ENCODE measurements at places on chromosomes 6 and 20.

GRCh38 chr6:47290124-47290834, 19.4 kb downstream of the TNFRSF21 start:
- DNase-seq: no peak

- no peak for DNase-seq
These were observed 22.6 kb upstream of the SIRPA start for GRCh38 chr20:1872459-1873097.

DNA sequence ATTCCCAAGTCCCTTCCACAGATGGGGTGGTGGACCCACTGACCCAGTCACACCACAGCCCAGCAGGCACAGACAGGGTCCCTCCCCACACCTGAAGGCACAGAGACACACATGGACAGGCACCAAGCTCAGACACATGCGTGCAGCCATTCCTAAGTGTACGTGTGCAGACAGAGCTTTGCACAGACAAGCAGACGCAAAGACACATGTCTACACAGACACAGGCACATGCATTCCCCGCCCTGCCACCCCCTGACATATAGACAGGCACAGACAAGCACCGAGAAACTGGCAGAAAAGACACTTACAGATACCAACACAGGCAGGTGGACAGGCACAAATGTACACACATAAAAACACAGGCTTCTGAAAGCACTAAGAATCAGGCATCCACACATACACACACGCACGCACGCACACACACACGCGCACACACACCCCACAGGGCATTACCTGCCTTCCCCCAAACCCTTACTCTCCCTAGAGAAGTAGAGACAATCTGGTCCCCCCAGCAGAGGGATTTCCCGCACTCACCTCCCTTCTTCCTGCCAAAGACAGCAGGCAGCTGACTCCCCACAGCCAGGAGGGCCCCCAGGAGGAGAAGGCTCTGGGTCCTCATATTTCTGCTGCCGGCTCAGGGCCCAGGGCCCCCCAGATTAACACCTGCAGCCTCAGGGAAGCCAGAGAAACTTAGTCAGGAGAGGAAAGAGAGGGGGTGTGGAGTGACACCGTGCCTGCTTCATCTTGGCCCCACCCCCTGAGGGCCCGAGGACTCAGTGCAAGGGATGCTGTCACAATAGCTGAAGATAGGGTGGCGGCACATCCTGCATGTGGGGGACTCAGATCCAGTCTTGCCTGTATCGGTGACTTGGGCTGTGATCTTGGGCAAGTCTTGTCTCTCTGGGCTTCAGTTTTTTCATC, at the start of gene WFDC5:
Gene WFDC5 (minus strand): TSS at position 710 of the 921 bp plus-strand sequence. CDS start 91 bp downstream, at position 619.
- no peak for DNase-seq

DNA sequence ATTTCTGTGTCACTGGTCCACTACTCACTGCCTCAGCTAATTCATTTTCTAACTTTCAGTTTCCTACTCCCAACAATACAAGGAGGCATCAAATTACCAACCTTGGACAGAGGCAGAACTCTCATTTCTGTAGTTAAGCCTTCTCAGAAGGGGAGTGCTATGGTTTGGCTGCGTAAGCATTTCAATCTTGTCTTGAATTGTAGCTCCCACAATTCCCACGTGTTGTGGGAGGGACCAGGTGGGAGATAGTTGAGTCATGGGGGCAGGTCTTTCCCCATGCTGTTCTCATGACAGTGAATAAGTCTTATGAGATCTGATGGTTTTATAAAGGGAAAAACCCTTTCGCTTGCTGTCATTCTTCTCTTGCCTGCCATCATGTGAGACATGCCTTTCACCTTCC, 22.9 kb downstream of the HLA-DRA start:
- no peak for DNase-seq

GRCh38 chr6:13383328-13384163, 55.2 kb upstream of the TBC1D7 start:
- DNase-seq: no peak

- DNase-seq: no peak
These were observed 28.4 kb downstream of the TMEM200A start for GRCh38 chr6:130394246-130394645.

- no peak for DNase-seq
These were observed 89.2 kb upstream of the ARID1B start for GRCh38 chr6:156687789-156688619.

- no peak for DNase-seq
These were observed 96.4 kb downstream of the TULP4 start for GRCh38 chr6:158408552-158409130.

GRCh38 chr6:53828966-53829697, 34.3 kb downstream of the LRRC1 start:
- no peak for DNase-seq

- DNase-seq: no peak
These were observed 17.5 kb upstream of the ZBTB2 start for GRCh38 chr6:151408858-151409257.

- DNase-seq: no peak
These were observed 101.6 kb downstream of the TAF4 start for GRCh38 chr20:61963885-61964674.

GRCh38 chr20:59729506-59729905, 125.2 kb downstream of the PHACTR3 start:
- no peak for DNase-seq

DNA sequence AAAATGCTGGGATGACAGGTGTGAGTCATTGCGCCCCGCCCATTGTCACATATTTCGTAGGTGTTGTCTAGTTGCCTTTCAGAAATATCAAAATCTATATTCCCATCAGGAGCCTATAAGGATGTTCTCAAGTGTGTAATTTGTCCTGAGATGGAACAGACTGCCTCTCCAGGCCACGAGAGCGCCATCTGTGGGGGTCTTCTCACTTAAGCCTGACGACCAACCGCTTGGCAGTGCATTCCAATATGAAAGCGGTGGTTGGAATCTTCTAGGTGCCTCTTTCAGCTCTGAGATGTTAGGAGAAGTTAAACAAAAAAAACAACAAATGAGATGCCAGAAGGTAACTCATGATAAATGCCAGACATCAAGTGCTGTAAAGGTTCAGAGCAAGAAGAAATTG, 488.5 kb downstream of the QKI start:
- no peak for DNase-seq

- DNase-seq: no peak
These were observed 48.5 kb downstream of the BTBD3 start for GRCh38 chr20:11966186-11966585.

GRCh38 chr6:108407904-108408827, 113.3 kb downstream of the AFG1L start:
- DNase-seq: no peak

- no peak for DNase-seq
These were observed 3.6 kb downstream of the BPI start for GRCh38 chr20:38307371-38308046.

- DNase-seq: no peak
These were observed 212.0 kb upstream of the SGK1 start for GRCh38 chr6:134529921-134530320.

GRCh38 chr20:35225319-35226125, 968 bp upstream of the MMP24 start:
- no peak for DNase-seq

DNA sequence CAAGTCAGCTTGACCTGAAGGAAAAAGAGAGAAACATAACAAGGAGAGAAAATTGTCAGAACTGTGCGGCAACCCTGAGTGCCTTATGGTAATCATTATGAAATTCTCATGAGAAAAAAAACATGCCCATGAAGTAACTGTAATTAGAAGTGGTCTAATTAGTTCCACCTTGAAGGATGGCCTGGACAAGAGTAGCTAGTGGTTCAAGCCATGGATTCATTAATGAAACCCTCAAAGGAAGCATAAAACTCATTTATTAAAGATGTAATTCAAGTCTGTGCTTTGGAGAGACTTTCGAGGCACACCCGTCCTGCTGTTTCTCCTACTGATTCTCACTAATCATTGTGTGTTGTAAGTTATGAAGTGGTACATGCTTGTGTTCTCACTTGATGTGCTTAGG, 160.2 kb downstream of the PHF3 start:
- no peak for DNase-seq

DNA sequence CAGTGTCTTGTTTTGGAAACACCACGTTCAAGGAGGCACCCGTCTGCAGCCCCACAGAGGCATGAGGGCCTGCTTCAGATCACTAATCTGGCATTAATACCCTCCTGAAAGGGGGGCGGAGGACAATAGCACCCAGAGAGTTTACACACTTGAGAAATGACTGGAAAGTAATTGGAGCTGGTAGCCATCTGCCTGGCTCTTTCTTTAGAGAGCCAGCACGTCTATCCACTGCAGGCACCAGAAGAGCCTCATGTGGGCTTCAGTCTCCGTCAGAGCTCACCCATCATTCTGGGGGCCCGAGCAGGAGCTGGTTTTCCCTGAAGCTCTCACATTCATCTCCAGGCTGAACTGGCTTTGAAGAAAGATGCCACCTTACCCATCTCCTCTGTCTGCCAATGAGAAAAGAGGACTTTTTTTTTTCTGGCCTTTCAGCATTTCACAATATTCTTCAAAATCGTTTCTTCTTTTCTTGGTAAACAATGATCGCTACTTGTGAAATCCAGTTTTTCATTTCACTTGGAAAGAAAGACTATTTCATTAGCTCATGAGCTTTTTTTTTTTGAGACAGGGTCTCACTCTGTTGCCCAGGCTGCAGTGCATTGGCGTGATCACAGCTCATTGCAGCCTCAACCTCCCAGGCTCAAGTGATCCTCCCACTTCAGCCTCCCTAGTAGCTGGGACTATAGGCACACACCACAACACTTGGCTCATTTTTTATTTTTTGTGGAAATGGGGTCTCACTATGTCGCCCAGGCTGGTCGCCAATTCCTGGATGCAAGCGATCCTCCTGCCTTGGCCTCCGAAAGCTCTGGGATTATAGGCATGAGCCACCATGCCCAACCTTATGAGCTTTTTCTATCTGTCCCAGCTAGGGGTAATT, 124.7 kb upstream of the ZNF217 start:
- no peak for DNase-seq

DNA sequence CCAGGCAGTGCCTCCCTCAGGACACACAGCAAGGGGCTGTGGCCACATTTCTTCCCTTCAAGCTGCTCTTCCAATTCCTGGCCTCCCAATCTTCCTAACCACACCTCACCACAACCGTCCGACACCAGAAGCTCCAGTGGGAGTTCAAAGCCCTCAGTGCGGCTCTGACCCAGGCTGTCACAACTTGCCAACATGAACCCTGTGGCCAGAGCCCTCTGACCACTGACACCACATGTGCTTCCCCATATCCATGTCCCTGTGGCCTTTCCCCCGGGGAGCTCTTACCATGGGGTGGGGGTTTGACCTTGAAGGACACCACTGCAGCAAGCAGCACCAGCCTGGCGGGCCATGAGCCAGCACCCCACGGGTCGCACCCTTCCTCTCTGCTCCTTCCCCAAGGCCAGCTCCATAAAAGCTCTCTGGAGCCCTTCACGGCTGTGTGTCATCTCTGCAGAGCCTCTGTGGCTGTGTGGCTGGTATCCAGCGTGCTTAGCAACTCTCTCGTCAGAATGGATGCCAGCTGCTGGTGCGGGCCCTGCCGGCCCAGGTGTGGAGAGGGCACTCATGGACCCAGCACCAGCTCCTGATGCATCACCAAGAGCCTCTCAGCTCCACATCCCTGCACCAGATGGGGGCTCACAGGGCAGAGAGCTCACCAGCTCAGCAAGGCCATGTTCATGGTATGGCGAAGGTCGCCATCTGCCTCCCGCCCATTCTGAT, 106.1 kb downstream of the PSMB1 start:
- no peak for DNase-seq

- DNase-seq: no peak
These were observed 145.6 kb downstream of the TASP1 start for GRCh38 chr20:13493143-13493542.

- no peak for DNase-seq
These were observed 835.4 kb downstream of the MAFB start for GRCh38 chr20:39853636-39854035.

GRCh38 chr20:54875307-54875706, 399.9 kb downstream of the DOK5 start:
- DNase-seq: no peak

- DNase-seq: no peak
These were observed 117.0 kb downstream of the BMP5 start for GRCh38 chr6:55758156-55758937.

DNA sequence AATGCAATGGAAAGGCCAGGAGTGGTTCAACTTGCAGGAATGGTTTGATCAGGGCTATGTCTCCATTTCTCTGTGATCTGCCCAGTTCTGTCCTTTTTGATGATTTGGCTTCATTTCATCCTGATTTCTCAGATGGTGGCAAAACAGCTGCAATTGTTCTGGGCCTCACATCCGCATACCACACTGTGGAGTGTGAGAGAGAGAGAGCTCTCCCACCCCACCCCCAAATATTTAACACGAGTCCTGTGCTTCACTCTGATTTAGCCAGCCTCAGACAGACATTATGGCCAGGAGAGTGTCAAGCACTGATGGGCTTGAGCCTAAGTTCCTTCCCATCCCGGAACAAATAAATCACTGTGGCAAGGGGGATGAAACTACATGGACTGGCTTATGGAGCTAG, 284.6 kb downstream of the CDC5L start:
- no peak for DNase-seq

GRCh38 chr6:108497883-108498282, 62.8 kb upstream of the FOXO3 start:
- no peak for DNase-seq

DNA sequence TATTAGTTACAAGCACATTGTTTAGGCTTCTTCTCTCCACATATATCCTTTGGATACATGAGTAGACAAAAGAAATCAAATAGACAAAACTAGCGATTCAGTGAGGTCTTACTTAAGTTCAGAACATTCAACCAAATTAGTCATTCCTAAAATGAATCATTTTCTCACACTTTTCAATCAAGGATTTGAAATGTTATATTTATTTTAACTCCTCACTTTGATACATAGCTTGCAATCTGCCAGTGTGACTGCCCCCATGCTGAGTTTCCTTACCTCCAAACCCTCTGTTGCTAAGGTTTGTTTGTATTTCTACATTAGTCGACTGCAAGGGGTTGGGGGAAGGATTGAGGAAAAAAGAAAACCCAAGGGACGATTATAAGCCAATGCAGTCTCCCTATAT, 3.5 kb upstream of the MOXD1 start:
- no peak for DNase-seq

DNA sequence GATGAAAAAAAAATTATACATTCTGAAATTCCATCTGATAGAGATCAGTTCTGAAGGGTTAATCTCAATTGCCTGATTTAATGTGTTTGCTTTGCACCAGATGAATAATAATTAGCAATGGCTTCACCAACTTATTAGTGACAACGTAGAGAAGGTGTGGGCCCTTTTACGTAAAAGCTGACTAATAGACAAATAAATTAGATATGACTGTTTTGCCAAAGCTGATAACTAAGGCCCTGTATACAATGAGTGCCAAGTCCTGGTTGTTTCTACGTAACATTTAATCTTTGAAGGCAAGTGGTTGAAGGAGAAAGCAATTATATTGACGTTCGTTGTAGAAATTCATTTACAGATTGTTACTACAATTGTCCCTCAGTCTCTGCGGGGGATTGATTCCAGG, 10.8 kb downstream of the SGK1 start:
- DNase-seq: no peak

DNA sequence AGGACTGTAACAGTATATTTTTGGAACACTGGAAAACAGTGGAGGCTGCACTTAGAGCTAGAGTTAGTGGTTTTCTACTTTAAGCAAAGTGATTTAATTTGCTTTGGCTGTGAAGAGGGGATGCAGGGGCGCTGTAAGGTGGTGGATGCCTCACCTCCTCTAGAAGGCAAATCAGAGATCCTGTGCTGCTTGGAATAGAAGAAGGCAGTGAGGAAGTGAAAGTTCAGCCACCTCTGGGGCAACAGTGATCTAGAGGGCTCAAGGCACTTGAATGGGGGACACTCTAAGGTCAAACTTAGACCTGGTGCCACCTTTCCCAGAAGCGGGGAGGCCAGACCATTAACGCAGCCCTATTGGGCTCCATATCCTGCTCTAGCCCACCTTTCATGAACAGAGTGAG, 19.0 kb upstream of the SNRPB2 start:
- DNase-seq: no peak

- DNase-seq: no peak
These were observed 13.0 kb upstream of the TGM2 start for GRCh38 chr20:38178065-38178491.
